Thymus (tissue), 14 donors: ENCODE measurements at places on chromosomes 6 and 20. TPM values are rescaled to one million over a fixed set of nuclear protein-coding genes. Genes with fewer than 3 reads are reported as not detected.
A peak's percentile ranks its signal among the peaks of the same experiment; 100 is the strongest.

DNA sequence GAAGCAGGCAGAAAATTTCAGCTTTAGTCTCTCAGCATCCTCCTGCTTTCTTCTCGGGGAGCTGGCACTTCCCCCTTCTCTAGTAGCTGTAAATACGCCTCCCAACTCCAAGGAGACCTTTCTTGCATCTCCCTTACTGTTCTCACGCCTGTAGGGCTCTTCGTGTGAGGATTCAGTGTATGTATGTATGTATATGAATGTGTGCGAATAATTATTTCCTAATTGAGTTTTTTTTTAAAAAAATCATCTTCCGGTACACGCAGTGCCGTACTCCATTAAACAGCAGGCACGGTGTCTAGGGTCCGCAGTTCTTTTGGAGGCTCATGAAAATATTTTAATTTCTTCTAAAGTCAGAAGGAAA, 85.4 kb downstream of the HFE start:
- no peak for DNase-seq
- H3K4me1 ChIP-seq, result peaks cover 25% of the 10 kb centered on the region

CTSZ gene
- total RNA-seq, result 64.2 TPM

- no peaks in the 10 kb centered on the region for H3K4me1 ChIP-seq
- no peaks in the 10 kb centered on the region for H3K27me3 ChIP-seq
- DNase-seq, result no peak
- no peak overlapping the region for H3K27ac ChIP-seq
These were observed 78.3 kb downstream of the CD109 start for GRCh38 chr6:73774311-73774774.

DNA sequence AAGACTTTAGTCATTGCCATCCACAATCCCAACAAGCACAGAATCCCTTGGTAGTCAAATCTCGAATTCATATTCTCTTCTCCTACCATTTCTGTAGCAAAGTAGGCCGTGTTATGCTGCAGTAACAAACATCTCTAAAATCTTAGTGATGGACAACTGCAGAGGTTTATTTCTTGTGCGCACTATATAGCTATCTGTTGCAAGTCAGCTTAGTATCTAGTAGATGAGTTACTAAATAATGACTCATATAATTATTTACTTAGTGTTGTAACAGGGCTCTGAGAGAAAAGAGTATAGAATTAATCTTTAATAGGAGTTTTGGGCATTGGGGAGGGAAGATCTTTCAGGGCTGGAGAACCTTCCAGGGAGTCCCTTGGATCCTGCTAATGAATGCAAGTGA, 73.3 kb downstream of the CAP2 start:
- H3K4me1 ChIP-seq, result no peaks in the 10 kb centered on the region
- no peaks in the 10 kb centered on the region for H3K27me3 ChIP-seq
- no peak for DNase-seq
- no peak overlapping the region for H3K27ac ChIP-seq
- H3K4me3 ChIP-seq, result no peak overlapping the region

GRCh38 chr6:132933090-132933489, 118.7 kb downstream of the RPS12 start:
- no peak overlapping the region for H3K27ac ChIP-seq
- no peaks in the 10 kb centered on the region for H3K36me3 ChIP-seq
- no peaks in the 10 kb centered on the region for H3K27me3 ChIP-seq
- H3K4me3 ChIP-seq, result no peak overlapping the region
- no peaks in the 10 kb centered on the region for H3K4me1 ChIP-seq

GRCh38 chr6:138129190-138129589, 22.0 kb upstream of the PERP start:
- no peak overlapping the region for H3K4me3 ChIP-seq
- no peak overlapping the region for H3K27ac ChIP-seq
- H3K36me3 ChIP-seq, result no peaks in the 10 kb centered on the region
- no peaks in the 10 kb centered on the region for H3K4me1 ChIP-seq
- no peaks in the 10 kb centered on the region for H3K27me3 ChIP-seq

GRCh38 chr6:140644017-140644416, 1269.6 kb upstream of the CITED2 start:
- H3K4me1 ChIP-seq, result no peaks in the 10 kb centered on the region
- no peak for DNase-seq
- H3K27me3 ChIP-seq, result no peaks in the 10 kb centered on the region
- no peaks in the 10 kb centered on the region for H3K36me3 ChIP-seq
- no peak overlapping the region for H3K4me3 ChIP-seq

EZR gene
- total RNA-seq, result 132 TPM

GRCh38 chr20:46774236-46774635, 64.8 kb downstream of the SLC2A10 start:
- DNase-seq, result no peak
- no peaks in the 10 kb centered on the region for H3K4me1 ChIP-seq
- H3K27ac ChIP-seq, result no peak overlapping the region
- no peak overlapping the region for H3K4me3 ChIP-seq

DNA sequence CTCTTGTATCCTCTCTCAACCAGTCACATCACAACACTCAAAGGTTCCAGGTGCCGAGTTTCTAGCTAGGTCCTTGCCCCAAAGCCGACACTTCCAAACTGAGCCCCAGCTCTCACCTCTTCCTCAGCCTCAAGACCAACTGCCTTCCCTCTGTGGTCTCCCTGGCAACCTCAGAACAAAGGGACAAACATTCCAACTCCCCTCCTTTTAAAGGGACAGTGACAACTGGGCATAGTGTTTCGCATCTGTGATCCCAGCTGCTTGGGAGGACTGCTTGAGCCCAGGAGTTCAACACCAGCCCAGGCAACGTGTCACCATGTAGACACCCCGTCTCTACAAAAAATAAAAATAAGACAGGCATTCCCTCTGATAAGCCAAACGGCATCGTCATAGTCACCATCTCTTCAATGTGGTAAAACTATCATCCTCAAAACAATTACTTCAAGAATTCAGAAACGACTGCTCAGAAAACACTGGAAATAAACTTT, 11.3 kb downstream of the DIDO1 start:
- peak overlapping the region; percentile 23 for H3K27ac ChIP-seq
- H3K4me1 ChIP-seq, result peaks cover 53% of the 10 kb centered on the region
- H3K27me3 ChIP-seq, result no peaks in the 10 kb centered on the region
- DNase-seq, result no peak

DNA sequence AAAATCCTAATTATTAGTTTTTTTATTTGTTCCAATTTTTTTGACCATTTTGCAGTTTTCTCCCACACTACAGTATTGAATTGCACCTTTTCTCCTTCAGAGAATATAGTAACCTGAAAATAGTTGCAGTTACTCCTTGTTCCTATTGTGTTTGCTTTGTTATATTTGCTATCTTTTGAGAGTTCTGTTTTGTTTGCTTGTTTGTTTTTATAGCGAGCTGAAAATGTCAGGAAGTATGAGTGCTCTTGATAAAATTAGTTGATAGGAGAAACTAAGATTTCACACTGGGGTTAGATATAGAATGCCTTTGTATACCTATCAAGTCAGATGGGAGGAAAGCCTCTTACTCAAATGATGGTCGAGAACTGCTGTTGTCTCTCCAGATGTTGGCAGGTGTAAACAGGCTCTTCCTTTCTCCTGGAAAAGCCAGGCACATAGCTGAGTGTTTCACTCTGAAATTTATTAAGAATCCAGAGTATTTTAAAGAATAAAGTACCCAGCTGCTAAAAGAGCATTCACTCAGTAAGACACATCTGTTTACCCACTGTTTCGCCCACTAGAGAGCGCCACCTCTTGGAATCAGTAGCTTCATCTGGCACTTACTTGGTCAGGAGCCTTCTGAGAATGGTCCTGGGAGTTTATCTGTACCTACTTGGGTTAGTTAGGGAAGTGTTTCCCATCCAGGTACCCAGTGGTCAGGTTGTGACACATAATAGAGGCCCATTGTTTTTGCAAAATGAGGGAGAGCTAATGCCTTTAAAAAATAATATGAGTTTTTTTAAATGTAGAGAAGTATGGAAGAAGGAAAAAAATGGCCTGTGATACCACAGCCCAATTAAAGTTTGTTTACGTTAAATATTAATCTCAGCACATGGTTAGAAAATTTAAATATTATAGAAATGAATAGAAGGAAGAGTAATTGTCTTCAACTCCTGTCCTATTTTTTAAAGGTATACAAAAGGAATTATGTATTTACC, 11.2 kb downstream of the NT5DC1 start:
- H3K36me3 ChIP-seq, result peaks cover 6% of the 10 kb centered on the region
- H3K4me1 ChIP-seq, result no peaks in the 10 kb centered on the region
- H3K27me3 ChIP-seq, result no peaks in the 10 kb centered on the region
- H3K4me3 ChIP-seq, result no peak overlapping the region
- H3K27ac ChIP-seq, result no peak overlapping the region
- DNase-seq, result no peak

DNA sequence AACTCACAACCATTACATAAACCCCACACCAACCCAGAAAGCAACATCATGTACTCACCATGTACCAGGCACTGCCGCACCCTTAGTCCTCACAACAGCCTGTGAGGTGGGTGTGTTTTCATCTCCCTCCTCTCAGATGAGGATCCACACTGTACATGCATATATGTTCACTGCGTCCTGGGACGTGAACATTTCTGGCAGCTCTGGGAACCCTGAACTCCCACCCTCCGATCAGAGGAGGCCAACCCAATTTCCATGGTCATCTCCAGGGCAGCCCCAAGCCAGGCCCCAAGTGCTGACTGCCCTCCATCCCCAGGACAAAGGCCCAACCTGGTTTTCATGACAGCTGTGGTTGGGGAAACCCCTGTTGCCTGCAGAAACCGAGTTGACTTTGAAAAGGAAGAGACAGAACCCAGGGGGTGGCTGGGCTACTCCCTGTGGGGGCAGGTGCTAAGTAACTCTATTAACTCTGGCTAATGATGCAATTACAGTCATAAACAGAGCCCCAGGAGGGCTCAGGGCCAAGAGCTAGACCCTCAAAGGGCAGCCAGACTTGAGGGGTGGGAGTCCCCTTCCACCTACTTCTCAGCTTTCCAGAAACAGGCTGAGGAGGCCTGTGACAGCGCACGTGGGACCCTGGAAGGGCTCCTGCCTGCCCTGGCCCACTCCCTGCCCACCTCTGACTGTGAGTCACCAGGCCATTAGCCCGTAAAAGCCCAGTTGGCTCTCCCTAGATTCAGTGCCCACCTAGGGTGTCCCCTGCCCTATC, 2.6 kb downstream of the TFEB start:
- no peak overlapping the region for H3K4me3 ChIP-seq
- peak overlapping the region; percentile 66 for H3K27ac ChIP-seq
- no peaks in the 10 kb centered on the region for H3K36me3 ChIP-seq
- no peak for DNase-seq
- peaks cover 25% of the 10 kb centered on the region for H3K27me3 ChIP-seq
- peaks cover 7% of the 10 kb centered on the region for H3K4me1 ChIP-seq

DNA sequence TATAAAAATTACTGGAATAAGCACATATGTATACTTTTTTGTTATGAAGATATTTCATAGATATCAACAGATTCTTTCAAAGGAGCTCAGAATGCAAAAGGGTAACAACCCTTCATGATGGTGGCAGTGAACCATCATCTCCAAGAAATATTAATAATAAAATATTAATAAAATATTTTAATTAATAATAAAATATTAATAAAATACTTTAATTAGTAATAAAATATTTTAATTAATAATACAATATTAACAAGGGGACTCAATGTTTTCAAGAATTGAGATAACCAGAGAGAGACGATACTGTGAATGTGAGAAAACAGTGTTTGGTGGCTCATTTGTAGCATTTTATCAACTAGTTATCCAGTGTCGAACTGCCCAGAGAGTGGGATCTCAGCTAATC, 86.0 kb upstream of the NT5E start:
- no peaks in the 10 kb centered on the region for H3K4me1 ChIP-seq
- no peaks in the 10 kb centered on the region for H3K36me3 ChIP-seq
- no peak overlapping the region for H3K27ac ChIP-seq

GRCh38 chr6:41257369-41258195, 28.9 kb downstream of the TREM1 start:
- no peak for DNase-seq
- no peaks in the 10 kb centered on the region for H3K4me1 ChIP-seq
- no peaks in the 10 kb centered on the region for H3K36me3 ChIP-seq
- no peaks in the 10 kb centered on the region for H3K27me3 ChIP-seq
- H3K4me3 ChIP-seq, result no peak overlapping the region

DNA sequence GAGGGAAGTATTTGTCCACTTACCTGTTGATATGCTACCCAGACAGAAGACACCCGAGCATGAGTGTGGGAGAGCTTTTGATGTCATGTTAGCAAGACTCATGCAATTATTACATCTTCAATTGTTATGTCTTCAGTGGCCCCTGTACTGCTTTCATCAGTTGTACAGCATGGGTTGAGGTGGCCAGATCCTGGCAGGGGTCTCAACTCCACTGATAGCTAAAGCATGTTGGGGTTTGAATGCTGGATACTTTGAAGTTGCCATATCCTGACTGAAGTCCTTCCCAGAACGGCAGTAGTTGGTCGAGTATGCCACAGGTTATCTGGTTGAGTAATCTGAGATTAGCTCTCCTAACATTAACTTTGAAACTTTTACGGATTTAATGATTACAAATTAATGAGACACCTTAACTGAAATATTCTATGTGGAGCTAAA, 46.7 kb downstream of the LRRN4 start:
- H3K27ac ChIP-seq, result no peak overlapping the region
- DNase-seq, result no peak
- peaks cover 10% of the 10 kb centered on the region for H3K4me1 ChIP-seq
- no peaks in the 10 kb centered on the region for H3K27me3 ChIP-seq
- H3K36me3 ChIP-seq, result peaks cover 9% of the 10 kb centered on the region

- no peaks in the 10 kb centered on the region for H3K36me3 ChIP-seq
- no peak overlapping the region for H3K4me3 ChIP-seq
- H3K27ac ChIP-seq, result no peak overlapping the region
- H3K4me1 ChIP-seq, result no peaks in the 10 kb centered on the region
- no peak for DNase-seq
These were observed 534.1 kb upstream of the JAG1 start for GRCh38 chr20:11207749-11208502.

- no peaks in the 10 kb centered on the region for H3K27me3 ChIP-seq
- peak overlapping the region; percentile 51 for H3K27ac ChIP-seq
- H3K4me1 ChIP-seq, result peaks cover 25% of the 10 kb centered on the region
- peaks cover 3% of the 10 kb centered on the region for H3K36me3 ChIP-seq
- DNase-seq, result no peak
These were observed 9.7 kb downstream of the BACH2 start for GRCh38 chr6:90286884-90287488.

DNA sequence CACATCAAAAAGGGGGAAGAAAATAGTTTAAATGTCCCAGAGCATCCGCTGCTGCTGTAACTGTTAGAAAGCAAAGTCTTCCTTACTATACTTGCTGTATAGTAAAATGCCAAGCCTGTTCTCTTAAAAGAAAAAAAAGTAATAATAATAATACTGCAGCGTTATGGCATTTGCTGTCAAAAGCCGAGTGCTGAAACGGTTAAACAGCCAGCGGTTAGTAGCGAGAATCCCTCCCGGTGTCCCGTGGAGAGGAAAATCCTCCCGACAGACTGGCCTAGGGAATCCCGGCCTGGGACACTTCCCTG, 19.5 kb upstream of the NFATC2 start:
- H3K36me3 ChIP-seq, result no peaks in the 10 kb centered on the region
- DNase-seq, result no peak
- peaks cover 83% of the 10 kb centered on the region for H3K27me3 ChIP-seq
- peak overlapping the region; percentile 27 for H3K27ac ChIP-seq
- H3K4me1 ChIP-seq, result no peaks in the 10 kb centered on the region
- H3K4me3 ChIP-seq, result peak overlapping the region; percentile 10

OOEP gene
- not detected for total RNA-seq

DNA sequence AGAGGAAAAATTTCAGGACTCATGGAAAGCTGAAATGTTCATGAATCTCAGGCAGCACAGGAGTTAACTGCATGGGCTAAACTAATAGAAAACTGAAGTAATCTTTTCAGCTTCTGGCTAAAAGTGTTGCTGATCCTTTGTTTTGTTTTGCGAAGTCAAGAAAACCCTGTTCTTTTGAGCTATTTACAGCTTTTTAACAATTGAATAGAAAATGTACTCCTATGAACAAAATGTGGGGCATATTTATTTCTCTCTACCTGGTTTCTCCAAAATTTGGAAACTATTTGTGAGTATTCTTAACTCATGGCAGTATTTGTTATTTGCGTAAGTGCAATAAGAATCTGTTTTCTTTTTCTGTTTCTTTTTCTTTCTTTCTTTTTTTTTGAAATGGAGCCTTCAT, 818.8 kb upstream of the CITED2 start:
- H3K4me1 ChIP-seq, result no peaks in the 10 kb centered on the region
- H3K36me3 ChIP-seq, result no peaks in the 10 kb centered on the region
- DNase-seq, result no peak
